ENCODE measurements at places on chromosomes 1 and 21.
A peak's percentile ranks its signal among the peaks of the same experiment; 100 is the strongest.

DNA sequence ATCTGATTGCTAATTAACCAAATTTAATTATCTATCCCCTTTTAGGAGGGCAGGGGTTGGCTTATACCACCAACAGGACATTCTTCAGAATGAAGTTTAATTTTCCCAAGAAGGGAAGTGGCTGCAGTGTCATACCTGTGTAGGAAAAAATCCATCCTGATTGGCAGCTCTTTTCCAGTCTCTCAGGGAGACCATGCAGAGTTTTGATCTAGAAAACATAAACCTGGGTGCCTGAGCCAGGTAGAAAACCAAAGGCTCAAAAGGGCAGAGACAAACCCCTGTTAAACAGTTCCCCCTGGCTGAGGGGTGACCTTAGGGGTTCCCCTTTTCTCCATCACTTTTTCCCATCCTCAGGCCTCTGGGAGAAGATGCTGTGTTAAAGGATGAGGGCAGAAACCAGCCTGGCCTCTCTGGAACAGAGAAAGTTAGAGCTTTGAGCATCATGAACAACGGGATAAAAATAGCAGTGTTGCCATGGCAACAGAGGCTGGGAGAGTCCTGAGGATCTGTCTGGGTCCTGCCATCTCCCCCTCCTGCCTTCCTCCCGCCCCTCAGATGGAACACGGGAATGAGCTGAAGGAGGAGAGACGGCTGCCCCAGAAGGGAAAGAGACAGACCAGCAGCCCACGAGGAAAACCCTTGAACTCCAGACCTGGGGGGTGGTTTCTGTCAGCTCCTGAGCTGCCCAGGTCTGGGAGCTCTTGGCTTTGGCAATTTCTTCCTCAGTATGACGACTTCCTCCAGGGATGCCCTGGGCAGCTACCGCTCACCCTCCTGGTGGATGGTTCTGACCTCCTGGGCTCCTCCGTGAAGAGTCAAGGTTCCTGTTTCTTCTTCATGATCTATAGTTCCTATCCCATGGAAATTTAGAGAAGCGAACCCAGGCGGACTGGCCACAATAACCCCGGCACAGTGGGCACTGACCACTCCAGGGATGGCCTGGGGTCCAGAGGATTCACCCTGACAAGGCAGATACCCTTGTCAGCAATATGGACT, 14.0 kb upstream of the LEMD1 start:
- no peak for DNase-seq

GRCh38 chr1:46399307-46399706, 5.2 kb downstream of the FAAH start:
- no peak for DNase-seq

GRCh38 chr1:21261551-21262292, 28.5 kb downstream of the ECE1 start:
- peak; percentile 94 for DNase-seq

DNA sequence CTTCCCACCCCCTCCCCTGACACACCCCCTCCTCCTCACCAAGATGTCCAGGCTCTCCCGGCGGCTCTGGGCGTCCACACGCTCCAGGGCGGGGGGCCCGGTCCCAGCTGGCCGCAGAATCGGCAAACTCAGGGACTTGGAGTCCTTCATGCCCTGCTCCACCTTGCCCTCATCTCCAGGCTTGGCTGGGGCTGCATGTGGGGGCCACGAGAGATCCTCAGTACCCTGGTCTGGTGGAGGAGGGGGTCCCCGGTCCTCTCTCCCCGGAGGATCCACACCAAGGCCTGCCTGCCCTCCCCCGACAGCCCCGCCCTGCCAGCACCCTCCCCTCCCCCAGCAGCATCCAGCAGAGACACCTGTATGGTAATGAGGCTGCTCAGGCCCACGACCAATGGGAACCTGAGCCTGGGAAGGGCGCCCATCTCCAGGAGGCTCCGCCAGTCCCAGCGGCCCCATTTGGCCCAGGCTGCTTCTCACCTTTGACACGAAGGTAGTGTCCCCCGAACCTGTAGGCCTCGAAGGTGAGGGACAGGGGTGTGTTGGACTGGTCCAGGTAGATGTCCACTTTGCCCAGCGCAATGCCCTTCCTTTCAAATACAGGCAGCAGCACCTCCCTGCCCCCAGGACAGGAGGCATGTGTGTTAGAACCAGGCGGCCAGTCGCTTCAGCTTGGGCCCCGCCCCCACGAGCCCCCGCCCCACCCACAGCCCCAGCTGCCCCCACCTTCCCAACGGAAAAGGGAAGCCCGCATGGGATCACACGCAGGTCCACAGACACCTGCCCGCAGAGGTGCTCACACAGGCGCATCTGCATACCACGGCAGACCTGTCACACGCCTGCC, 8.2 kb upstream of the TNFRSF25 start:
- no peak for DNase-seq

DNA sequence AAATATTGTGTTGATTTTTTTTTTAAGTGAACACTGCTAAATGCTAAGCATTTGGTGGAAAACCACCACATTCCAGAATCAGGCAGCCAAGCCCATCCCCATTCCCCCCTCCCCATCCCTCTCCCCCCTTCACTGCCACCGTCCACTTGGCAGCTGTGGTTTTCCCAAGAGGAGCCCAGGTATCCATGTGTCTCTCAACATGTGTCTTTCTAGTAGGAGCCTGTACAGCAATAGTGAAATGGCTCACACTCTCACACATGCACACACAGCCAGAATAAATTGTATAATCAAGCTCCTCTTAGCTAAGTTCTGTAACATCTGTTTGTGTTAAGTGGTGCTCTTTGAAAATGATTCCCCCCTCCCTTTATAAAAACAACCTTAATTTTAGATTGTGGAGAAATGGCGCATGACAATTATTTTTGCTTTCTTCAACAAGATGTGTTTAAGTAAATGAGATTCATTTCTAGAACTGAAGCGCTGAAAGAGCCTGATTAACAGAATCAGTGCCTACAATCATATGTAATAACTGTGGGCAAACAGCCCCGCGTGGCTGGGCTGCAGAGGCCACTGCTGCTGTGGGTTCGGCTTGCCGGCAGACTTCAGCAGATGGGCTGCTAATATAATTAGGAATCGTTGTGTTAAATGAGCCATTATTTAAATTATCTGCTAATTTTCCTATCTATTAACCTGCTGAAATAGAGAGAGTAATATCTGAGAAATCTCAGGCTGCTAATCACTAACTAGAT, 43.3 kb downstream of the BACE2 start:
- no peak for DNase-seq

DNA sequence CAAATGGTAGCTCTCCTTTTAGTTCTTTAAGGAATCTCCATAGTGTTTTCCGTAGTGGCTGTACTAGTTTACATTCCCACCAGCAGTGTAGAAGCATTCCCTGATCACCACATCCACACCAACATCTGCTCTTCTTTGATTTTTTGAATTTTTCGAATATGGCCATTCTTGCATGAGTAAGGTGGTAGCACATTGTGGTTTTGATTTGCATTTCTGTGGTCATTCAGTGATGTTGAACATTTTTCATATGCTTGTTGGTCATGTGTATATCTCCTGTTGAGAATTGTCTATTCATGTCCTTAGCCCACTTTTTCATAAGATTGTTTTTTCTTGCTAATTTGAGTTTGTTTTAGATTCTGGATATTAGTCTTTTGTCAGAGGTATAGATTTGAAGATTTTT, 84.6 kb upstream of the B3GALT2 start:
- DNase-seq, result no peak

Data from kidney capillary endothelial cell (primary cell).